Vagina (tissue), 2 donors: ENCODE measurements at places on chromosomes 7 and 10.

GRCh38 chr10:86688398-86688921 lies 20.1 kb downstream of the LDB3 start:
- no peaks in the 10 kb centered on the region for H3K36me3 ChIP-seq
- no peak overlapping the region for H3K4me3 ChIP-seq
- H3K27ac ChIP-seq = no peak overlapping the region
- DNase-seq = no peak
- no peaks in the 10 kb centered on the region for H3K27me3 ChIP-seq
- peaks cover 6% of the 10 kb centered on the region for H3K4me1 ChIP-seq

DNA sequence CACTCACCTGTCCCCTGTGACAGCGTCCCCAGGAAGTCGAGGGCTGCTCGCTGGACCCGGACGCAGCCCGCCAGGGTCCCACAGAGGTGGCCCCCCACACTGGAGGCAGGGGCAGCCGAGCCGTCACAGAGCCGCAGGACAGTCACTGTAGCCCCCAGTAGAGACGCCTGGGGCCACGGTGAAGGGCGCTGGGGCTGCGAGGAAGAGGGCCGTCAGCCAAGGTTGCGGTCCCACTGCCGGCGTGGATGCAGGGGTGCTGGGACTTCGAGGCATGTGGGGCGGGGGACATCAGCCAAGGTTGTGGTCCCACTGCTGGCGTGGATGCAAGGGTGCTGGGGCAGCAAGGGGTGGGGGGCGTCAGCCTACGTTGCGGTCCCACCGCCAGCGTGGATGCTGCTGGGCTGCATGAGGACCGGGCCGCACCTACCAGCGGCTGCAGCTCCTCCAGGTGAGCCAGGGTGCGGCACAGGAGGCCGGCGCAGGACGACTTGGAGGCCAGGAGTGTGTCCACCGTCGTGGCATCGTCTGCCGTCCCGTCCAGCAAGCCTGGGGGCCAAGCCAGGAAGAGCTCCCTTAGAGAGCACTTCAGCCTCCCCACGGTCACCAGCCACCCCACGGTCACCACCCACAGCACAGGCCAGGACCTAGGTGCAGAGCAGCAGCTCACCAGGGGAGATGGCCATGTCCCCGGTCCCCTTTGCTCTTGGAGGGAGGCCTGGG lies 13.9 kb downstream of the BRAT1 start:
- no peak overlapping the region for H3K27ac ChIP-seq
- H3K36me3 ChIP-seq = peaks cover 69% of the 10 kb centered on the region
- no peaks in the 10 kb centered on the region for H3K27me3 ChIP-seq
- H3K4me3 ChIP-seq = no peak overlapping the region
- no peaks in the 10 kb centered on the region for H3K4me1 ChIP-seq

DNA sequence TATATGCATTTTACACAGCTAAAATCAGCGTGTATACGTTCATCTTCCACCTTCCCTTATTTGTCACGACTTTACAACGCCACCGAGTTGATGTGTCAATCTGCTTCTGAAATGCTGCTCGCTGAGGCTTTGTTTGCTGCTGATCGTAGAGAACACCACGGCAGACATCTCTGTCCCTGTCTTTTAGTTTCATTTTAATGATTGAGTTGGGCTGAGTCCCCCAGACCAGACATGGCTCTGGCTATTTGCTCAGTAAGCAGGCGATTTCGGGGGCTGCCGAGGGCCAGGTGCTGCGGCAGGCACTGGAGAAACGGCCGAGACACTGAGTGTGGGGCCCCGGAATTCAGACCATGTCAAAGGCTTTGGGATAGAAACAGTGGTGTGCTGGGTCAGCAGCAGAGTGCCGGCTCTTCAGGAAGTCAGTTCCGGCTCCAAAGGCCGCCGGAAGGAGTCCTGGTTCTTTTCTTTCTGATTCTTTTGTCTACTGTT lies 5.0 kb downstream of the LRRC27 start:
- H3K27ac ChIP-seq = no peak overlapping the region
- H3K4me3 ChIP-seq = peak overlapping the region; percentile 15

- H3K4me1 ChIP-seq = peaks cover 40% of the 10 kb centered on the region
- no peak for DNase-seq
Observed at GRCh38 chr7:50783801-50784507, 1.3 kb upstream of the GRB10 start.

GRCh38 chr7:25557930-25558329 lies 329.6 kb upstream of the NPVF start:
- no peaks in the 10 kb centered on the region for H3K36me3 ChIP-seq
- no peaks in the 10 kb centered on the region for H3K4me1 ChIP-seq
- no peak overlapping the region for H3K27ac ChIP-seq
- no peak for DNase-seq

- no peaks in the 10 kb centered on the region for H3K4me1 ChIP-seq
- H3K27me3 ChIP-seq = no peaks in the 10 kb centered on the region
- H3K36me3 ChIP-seq = no peaks in the 10 kb centered on the region
- no peak overlapping the region for H3K4me3 ChIP-seq
Observed at GRCh38 chr7:116455009-116455408, 44.5 kb upstream of the CAV2 start.

- H3K27ac ChIP-seq = peak overlapping the region; percentile 95
- peaks cover 21% of the 10 kb centered on the region for H3K4me1 ChIP-seq
- no peaks in the 10 kb centered on the region for H3K27me3 ChIP-seq
- peak overlapping the region; percentile 96 for H3K4me3 ChIP-seq
- no peaks in the 10 kb centered on the region for H3K36me3 ChIP-seq
Observed at GRCh38 chr10:12041766-12042408, 722 bp downstream of the UPF2 start.

DNA sequence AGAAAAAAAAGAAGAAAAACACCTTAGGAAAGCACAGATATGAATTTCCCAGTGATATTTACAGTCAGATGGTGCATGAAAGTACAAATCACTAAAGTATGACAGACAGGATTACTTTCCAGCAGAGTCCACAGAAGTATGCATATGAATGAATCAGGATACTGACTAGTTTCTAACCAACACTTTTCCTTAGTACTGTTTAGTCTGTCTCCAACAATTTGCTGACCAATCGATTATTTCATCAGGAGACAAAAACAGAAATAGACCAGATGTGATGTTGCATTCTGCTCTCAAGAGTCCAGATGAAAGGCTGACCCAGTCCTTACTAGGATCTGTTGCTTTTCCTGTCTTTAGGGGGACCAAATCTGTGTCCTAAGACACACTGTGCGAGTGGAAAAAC lies 14.6 kb downstream of the SLC35B4 start:
- H3K4me1 ChIP-seq = no peaks in the 10 kb centered on the region
- H3K4me3 ChIP-seq = no peak overlapping the region
- no peaks in the 10 kb centered on the region for H3K27me3 ChIP-seq
- DNase-seq = no peak
- H3K27ac ChIP-seq = no peak overlapping the region

DNA sequence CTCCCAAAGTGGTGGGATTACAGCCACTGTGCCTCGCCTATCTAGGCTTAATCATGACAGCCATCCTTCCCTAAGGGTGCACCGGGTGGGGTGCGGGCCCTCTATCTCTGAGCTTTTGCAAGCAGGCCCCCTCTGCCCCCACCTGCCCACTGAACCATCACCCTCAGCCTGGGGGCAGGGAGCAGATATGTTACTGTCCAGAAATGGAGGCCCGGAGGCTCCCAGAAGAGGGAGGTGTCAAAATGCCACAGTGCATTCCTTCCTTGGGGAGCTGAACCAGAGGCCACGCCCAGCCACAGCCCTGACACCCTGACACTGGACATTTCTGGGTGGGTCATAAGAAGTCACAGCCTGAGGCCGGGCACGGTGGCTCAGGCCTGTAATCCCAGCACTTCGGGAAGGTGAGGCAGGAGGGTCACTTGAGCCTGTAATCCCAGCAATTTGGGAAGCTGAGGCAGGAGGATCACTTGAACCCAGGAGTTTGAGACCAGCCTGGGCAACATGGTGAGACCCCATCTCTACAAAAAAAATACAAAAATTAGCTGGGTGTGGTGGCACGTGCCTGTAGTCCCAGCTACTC lies 129.8 kb upstream of the TNRC18 start:
- H3K27ac ChIP-seq = no peak overlapping the region
- no peak for DNase-seq
- peaks cover 40% of the 10 kb centered on the region for H3K4me1 ChIP-seq
- H3K27me3 ChIP-seq = no peaks in the 10 kb centered on the region
- no peak overlapping the region for H3K4me3 ChIP-seq
- H3K36me3 ChIP-seq = no peaks in the 10 kb centered on the region

- H3K4me3 ChIP-seq = no peak overlapping the region
- no peak for DNase-seq
- no peaks in the 10 kb centered on the region for H3K4me1 ChIP-seq
Observed at GRCh38 chr7:149291036-149291780, 29.2 kb downstream of the ZNF783 start.

DNA sequence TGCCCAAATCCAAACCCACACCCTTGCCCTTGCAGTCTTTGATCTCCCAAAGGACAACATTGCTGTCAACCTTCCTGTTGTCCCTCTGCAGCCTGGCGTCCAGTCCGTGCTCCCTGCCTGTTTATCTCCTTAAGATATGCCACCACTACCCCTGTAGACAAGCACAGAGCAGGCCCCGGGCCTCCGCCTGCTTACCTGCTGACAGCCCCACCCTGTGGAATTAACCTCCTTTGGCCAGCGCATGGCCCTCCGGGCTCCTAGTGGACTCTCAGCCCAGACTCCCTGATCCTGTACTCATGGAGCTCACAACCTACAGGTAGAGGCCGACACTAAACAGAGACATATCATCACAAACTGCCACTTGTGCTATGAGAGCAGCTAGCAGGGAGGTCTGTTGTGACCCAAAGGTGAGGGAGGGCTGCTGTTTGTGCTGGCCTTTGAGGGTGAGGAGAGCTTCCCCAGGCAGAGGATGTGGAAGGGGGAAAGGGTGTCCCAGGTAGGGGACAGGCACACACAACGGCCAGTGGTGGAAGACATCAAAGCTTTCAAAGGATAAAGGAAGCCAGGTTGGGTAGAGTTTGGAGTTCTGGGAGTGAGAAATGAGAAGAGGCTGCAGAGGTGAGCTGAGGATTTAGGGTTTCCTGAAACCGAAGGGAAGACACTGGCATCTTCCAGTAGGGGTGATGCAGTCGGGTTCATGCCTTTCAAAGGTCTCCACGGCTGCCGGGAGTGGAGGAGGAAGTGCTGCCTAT lies 174.5 kb upstream of the ZMIZ1 start:
- no peak overlapping the region for H3K4me3 ChIP-seq
- H3K27ac ChIP-seq = no peak overlapping the region
- no peaks in the 10 kb centered on the region for H3K27me3 ChIP-seq
- DNase-seq = peak; percentile 79
- H3K36me3 ChIP-seq = no peaks in the 10 kb centered on the region

DNA sequence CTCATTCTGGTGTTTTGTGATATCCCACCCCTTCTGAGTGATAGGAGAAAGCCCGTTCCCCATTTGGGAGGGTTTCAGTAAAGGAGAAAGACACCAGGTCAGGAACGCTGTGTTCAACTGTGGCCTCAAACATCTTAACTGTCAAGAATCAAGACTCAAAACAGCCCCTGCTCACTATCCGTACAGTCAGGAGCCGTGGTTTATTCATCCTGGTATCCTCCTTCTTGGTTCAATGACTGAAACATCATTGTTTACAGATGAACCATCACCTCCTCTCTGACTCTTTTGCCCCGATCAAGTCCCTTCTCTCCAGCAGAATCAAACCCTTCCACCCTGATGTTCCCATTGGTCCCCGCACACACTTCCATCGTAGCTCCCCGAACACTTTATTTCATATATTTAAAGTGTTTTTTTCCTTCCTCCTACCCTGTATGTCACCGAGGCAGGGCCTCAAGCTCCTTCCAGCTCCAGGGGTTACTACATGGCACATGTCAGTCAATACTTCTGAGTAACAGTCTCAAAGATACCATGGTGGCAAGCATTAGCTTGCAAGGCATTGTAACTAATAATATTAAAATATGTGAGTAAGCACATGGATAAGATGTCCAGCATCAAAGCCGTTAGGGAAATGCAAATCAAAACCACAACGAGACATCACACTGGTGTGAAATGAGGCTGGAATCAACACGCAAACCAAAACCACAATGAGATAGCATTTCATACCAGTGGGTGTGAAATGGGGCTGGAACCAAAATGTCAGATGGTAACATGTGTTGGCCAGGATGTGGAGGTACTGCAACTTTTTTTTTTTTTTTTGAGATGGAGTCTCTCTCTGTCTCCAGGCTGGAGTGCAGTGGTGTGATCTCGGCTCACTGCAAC lies 124.7 kb upstream of the C1QL3 start:
- no peak for DNase-seq
- H3K27ac ChIP-seq = no peak overlapping the region
- H3K27me3 ChIP-seq = no peaks in the 10 kb centered on the region
- H3K4me1 ChIP-seq = no peaks in the 10 kb centered on the region

- no peaks in the 10 kb centered on the region for H3K36me3 ChIP-seq
- H3K27me3 ChIP-seq = no peaks in the 10 kb centered on the region
- H3K4me3 ChIP-seq = no peak overlapping the region
- no peak for DNase-seq
- H3K4me1 ChIP-seq = peaks cover 16% of the 10 kb centered on the region
Observed at GRCh38 chr10:33412653-33413361, 78.3 kb upstream of the NRP1 start.

DNA sequence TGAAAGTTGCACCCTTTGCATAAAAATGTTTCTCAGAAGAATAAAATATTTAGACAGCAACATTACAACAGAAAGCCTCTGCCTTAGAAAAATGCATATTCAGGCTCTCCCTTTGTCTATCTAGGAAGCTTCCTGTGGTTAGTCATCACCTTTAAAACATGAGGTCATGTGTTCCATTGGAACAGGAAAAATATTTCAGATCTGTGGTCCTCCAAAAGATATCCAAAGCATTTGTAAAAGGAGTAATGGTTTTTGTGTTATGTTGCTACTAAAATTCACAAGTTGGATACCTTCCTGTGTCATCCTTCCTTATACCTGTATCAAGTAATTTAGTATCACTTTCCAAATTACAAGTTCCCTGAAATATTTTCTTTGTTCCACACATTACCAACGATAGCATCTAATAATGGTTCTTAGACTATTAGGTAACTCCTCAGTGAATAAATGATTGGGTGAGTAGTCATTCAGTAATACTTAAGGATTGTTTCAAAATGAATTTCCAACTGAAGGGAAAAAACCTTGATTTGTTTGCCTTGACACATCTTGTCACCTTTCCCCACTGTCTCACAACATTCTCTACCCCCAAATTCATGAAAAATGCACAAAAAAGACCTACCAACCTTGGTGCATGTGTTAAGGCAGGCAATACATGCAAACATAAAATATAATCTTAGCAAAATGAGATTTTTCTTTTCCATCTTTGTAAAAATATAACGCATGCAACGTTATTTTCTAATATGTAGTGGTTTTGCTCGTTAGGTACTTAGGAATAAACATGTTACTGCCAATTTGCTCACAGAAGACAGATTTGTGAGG lies 19.7 kb upstream of the RHOBTB1 start:
- no peaks in the 10 kb centered on the region for H3K36me3 ChIP-seq
- H3K4me3 ChIP-seq = no peak overlapping the region
- peaks cover 22% of the 10 kb centered on the region for H3K4me1 ChIP-seq
- H3K27me3 ChIP-seq = no peaks in the 10 kb centered on the region

- no peak overlapping the region for H3K27ac ChIP-seq
- peaks cover 24% of the 10 kb centered on the region for H3K4me1 ChIP-seq
- no peak for DNase-seq
- H3K4me3 ChIP-seq = no peak overlapping the region
- H3K36me3 ChIP-seq = no peaks in the 10 kb centered on the region
Observed at GRCh38 chr10:122132331-122132755, 138.8 kb upstream of the BTBD16 start.

GRCh38 chr10:117818721-117819120 lies 228.0 kb downstream of the RAB11FIP2 start:
- no peak overlapping the region for H3K4me3 ChIP-seq
- no peaks in the 10 kb centered on the region for H3K27me3 ChIP-seq
- peak; percentile 77 for DNase-seq

- H3K4me1 ChIP-seq = peaks cover 27% of the 10 kb centered on the region
- H3K27me3 ChIP-seq = no peaks in the 10 kb centered on the region
- peak overlapping the region; percentile 87 for H3K4me3 ChIP-seq
- no peak for DNase-seq
- peak overlapping the region; percentile 75 for H3K27ac ChIP-seq
- H3K36me3 ChIP-seq = no peaks in the 10 kb centered on the region
Observed at GRCh38 chr7:70694434-70694970, 437.4 kb upstream of the GALNT17 start.
